NCI-H748 treated with DMSO at 0.1 percent for 48 hours (cell line): ENCODE measurements at places on chromosomes 2 and 18.

- DNase-seq = no peak
These were observed 34.8 kb downstream of the TOGARAM2 start for GRCh38 chr2:29015701-29016470.

DNA sequence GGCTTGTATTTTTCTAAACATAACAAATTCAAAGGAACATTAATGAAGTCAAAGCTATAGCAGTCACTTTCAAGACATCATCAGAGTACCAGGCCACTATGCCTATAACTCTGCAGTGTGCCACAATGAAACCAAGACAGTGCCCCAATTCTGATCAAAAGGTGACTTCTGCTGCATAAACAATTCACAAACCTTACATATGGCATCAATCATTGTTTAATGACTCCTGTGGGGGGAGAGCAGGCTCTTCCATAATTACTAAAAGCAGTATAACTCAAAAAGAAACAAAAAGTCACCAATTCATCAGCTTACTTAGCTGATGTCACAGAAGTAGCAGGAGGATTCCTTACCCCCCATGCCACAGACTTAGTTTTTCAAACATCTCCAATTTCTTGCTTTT lies 15.5 kb downstream of the LPIN2 start:
- DNase-seq = no peak

GRCh38 chr2:239276851-239277250 lies 124.0 kb downstream of the HDAC4 start:
- no peak for DNase-seq

- no peak for DNase-seq
These were observed 42.2 kb upstream of the CCDC68 start for GRCh38 chr18:55001394-55002024.

GRCh38 chr2:98269274-98269673 lies 77.0 kb upstream of the CNGA3 start:
- no peak for DNase-seq

DNA sequence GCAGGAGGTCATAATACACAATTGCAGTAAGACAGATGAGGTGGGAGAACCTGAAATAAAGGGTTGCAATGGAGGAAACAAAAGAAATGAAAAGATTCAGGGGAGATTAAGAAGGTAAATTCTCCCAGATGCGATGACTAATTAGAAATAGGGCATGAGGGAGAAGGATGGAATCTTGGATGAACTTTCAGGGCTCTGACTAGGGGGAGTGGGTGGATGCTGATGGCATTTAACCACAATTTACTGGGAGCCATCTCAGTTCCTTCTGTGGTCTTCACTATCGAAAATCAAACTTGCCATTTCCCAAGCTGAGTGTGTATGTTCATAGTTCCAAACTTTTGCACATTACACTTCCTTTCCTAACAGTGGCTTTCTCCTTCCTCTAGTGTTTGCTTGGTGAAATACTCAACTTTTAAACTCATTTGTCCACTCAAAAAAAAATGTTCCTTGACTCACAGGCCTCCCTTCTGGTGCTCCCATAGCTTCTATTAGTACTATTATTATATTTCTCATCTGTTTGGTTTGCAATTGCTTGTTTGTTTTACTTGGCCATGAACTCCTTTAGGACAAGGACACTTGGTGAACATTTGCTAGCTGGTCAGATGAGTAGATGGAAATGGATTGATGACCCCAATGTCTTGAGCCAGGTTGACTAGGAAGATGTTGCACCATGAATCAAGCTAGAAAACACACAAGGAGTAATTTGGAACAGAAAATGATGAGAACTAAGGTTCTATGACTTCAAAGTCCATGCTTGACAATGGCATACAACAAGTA lies 178.5 kb downstream of the DIS3L2 start:
- DNase-seq = no peak

- DNase-seq = no peak
These were observed 24.0 kb downstream of the KCNIP3 start for GRCh38 chr2:95320986-95321767.

DNA sequence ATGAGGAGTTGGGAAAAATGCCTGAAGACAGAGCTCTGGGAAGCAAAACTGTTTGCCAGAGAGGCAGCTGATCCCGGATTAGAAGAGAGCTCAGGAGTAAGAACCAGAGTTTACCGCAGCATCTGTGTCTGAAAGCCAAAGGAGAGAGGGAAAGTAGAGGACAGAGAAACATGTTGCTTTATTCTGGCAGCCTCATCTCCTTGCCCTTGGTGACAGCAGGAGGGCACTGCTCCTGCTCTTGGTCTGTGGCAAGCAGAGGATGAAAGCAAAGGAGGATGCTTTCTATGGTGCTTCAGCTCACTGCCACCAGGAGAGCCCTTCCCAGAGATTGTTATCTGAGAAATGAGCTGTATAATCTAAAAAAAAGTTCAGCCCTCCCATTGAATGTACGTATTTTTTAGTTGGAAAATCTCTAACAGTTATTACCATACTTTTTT lies 7.7 kb downstream of the SLC1A4 start:
- DNase-seq = no peak

- peak; percentile 92 for DNase-seq
These were observed 54.7 kb downstream of the DTNB start for GRCh38 chr2:25618676-25619075.

- DNase-seq = no peak
These were observed 33.4 kb upstream of the ST3GAL5 start for GRCh38 chr2:85922199-85922598.

DNA sequence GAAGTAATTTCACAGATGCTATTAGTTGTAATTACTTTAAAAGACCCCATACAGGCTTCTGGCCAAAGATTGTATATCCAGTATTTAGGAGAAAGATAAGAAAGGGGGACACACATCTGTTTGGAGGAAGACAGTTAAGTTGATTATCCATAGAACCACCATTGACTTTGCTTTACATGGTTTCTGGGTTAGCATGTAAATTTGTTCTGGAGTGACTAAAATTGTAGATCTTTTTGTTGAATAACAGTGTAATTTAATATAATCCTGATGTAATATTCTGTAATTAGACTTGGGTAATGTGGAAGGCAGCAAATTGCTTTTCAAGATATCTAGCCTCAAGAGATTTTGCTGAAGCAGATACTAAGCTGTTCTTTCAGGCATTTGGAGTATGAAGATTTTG lies 17.2 kb downstream of the COMMD1 start:
- no peak for DNase-seq
